Left ventricle myocardium inferior (tissue), 1 donor: ENCODE measurements at places on chromosomes 3 and 15.

DNA sequence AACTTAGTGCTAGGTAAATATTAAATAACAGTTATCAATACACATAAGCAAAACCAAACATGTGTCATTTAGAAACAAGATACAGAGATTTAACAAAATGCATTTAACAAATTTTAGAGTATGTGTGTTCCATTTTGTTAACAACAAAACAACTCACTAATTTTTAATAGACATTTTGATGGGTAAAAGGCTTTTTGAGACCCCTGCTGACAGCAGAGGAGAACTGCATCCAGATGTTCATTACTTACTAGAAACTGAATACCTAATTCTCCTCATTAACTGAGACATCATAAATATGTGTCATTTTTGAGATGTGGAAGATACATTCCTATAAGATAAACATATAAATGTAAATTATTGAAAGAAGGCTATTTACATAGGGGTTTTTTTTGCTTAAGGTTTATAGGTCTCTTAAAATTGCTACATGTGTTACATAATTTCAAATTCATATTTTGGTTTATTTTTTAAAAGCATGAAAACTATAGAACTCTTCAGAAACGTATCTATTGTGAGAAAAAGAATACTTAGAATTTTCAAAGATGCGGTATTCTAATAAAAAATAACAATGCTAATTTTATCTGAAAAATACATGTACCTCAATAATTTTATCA is 1009.8 kb downstream of the TUSC7 start:
- DNase-seq: no peak

- no peak for DNase-seq
These were observed 6.7 kb downstream of the CCR5AS start for GRCh38 chr3:46400000-46400734.

GRCh38 chr3:108036984-108037741 is 53.7 kb downstream of the CD47 start:
- no peak for DNase-seq

GRCh38 chr3:56610669-56611335 is 53.8 kb downstream of the CCDC66 start:
- DNase-seq: no peak

- DNase-seq: no peak
These were observed 743.3 kb upstream of the BCHE start for GRCh38 chr3:166580561-166580960.

DNA sequence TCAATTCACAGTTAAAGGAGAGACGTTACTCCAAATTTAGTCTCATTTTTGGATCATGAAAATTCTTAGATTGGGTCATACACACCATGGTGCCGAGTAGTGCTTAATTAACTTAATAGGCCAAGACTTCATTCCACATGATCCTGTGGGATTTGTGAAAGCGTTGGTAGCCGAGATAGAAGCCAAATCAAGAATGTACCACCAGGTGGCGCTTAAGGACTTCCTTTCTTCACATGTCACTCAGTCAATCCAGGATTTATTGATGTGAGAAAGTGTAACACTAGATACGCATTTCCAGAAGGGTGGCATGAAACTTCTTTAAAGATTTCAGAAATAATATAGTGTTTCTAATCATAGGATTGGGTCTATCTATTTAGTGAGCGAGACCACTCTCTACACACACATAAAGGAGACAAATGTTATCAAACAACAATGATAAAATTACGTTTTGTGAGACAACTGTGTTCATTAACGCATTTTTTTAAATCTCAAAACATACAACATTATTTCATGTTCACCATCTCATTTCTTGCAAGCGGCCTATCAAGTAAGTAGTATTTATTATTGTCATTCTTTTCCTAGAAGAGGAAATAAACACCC is 436.1 kb downstream of the CHL1 start:
- DNase-seq: no peak

- no peak for DNase-seq
These were observed 113.1 kb downstream of the POLR2M start for GRCh38 chr15:57819646-57820045.

DNA sequence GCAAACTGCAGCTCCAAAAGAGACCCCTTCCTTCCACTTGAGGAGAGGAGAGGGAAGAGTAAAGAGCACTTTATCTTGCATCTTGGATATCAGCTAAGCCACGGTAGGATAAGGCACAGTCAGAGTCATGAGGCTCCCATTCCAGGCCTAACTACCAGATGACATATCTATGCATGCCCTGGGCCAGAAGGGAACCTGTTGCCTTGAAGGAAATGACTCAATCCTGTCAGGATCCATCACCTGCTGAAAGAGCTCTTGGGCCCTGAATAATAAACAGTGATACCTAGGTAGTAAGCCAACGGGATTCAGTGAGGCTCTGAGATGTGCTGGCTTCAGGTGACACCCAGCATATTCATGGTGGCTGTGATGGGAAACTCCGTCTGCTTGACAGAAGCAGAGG is 118.5 kb upstream of the EPHA3 start:
- no peak for DNase-seq

DNA sequence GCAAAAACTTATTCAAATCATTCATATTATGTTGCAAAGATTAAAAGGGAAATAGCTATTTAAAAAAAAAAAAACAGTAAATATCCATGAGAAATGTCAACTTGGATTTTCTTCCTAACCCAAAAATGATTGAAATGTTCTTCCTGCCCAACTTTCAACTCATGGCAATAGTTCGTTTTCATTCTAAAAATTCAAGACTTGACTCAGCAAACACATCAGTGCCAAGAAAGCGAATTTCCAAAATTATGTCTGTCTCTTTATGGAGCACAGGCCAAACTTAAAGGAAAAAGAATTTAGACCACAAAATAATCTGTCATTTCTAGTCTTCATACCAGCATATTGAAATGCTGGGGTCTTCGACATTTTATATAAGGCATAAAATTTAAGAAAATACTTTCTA is 63.7 kb downstream of the MAGI1 start:
- DNase-seq: no peak
